Stimulated activated CD8-positive, alpha-beta memory T cell treated with anti-CD3 and anti-CD28 coated beads, Interleukin-7, amount 100 ng/mL, for 1 hour (primary cell): ENCODE measurements at places on chromosomes 11 and 22.

DNA sequence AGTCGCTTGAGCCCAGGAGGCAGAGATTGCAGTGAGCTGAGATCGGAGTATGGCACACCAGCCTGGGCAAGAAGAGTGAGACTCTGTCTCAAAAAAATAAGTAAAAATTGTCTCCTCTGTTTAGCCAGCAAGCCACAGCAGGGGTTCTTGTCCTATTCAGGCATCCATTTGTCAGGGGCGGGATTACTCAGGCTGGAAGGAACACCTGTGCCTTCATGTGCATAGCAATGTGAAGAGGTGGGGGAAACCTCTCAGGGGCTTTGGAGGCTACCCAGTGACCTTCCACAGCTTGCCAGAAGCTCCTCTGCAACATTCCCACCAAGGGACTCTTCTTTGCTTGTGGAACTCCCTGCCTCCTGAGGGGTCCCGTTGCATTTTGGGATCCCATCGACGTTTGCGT is 63.3 kb downstream of the FBLN1 start:
- DNase-seq, result no peak

DNA sequence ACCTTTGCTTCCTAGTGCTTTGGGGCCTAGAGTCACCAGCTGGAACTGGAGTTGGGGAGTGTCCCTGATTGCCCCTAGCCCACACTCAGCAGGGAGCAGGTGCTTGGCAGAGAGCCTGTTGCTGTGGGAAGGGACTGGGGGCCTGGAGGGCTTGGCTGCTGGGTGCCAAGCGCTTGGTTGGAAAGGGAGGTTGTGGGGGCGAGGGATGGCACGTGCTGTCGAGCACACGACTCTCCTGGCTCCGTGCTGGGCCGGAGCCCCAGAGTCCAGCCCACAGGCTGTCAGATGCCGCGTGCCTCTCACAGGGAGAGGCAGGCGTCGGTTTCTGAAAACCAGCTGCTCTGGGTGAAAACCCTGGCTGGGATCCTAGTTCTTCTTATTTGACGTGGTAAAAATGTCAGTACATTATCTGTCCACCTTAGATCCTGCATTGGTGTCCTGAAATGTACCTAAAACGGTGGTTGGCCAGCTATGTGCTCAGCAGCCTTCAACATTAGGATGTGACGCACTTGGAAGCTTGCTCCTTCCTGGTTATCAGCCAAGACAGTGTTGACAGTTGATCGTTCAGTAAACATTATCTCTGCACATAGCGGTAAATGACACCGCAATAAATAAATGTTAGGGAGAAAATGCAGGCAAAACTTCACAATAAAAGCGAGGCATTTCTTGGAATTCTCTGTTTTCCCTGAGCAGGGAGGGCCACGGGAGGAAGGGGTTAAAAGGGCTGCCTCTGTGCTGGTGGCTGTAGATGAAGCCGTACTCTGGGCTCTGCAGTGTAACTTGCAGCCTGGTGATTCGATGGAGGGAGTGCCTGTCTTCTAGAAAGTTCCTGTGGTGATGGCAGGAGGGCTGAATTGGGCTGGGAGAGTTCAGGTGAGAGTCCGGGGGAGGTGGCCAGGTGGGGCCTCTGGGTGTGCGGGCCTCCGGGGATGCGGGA is 29.2 kb downstream of the GRAMD4 start:
- no peak for DNase-seq

DNA sequence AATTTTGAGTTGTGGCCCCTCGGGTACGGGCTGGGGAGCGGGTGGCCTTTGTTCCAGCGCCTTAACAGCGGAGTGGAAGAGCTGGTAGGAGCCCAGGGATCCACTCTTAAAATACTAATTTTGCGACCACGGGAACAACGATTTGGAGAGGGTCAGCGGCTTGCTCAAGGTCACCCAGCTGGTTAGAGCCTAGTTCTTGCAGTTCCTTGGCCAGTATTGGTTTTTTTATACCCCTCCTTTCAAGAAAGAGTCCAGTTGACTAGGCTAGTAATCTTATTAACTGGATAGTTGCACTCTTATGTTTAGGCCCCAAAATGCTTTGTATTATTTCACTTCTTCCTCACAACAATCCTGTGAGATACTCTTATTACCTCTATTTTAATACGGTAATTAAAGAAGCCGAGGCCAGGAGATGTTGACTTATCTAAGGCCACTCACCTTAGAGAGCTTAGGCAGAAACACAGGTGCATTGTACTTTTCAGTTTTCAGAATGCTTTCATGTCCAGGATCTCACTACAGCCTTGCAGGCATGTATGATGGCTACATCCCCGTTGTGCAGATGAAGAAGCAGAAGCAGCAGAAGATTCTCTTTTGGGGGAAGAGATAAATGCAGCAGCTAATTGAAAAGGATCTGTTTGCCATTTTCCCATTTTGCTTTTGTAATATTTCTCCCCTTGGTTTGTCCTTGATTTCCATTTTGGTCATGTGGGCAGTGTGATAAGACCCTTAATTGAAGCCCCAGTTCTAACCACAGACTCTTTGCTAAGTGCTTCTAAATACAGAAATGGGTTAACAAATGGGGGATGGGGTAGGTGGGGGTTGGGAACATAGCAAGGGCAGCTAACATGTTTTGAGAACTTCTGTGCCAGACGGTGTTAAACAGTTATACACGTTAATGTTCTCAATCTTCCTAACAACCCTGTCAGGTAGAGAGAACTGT is 1.4 kb downstream of the SREBF2 start:
- no peak for DNase-seq

GRCh38 chr11:77046060-77046501 is 11.9 kb downstream of the B3GNT6 start:
- peak; percentile 19 for DNase-seq

DNA sequence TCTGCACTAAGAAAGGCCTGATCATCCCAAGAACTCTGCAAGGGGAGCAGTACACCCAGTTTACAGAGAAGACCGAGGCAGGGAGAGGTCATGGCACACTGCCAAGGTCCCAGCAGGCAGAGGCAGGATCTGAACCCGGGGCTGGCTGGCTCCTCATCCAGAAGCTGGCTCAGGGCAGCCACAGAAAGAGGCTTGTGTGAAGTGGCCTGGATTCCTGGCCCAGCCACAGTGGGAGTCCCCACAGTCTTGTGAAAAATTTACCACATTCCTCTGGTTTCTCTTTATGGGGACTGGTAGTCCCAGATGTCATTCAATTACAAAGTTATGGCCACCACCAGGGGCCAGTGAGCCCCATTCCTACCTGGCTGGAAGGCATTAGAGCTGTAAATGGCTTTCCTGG is 440.5 kb downstream of the MIAT start:
- no peak for DNase-seq

- no peak for DNase-seq
Measured at GRCh38 chr11:106644824-106645223, 373.5 kb downstream of the GUCY1A2 start.
